ENCODE measurements at places on chromosomes 1 and 21. TPM values are rescaled to one million over a fixed set of nuclear protein-coding genes. Genes with fewer than 3 reads are reported as not detected.
A peak's percentile ranks its signal among the peaks of the same experiment; 100 is the strongest.

DNA sequence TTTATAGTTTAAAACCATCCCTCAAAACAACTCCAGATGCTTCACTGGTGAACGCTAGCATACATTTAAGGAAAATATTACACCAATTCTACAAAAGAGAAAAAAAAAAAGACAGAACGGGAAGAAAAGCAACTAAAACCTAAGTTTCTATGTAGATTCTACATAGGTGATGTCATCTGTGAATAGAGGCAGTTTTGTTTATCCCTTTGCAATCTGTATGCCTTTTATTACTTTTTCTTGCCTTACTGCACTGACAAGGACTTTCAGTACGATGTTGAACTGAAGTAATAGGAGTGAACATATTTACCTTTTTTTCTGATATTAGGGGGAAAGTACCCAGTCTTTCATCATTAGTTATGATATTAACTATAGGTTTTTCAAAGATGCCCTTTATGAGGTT, 101.7 kb upstream of the HAO2 start:
- no peak overlapping the region for H3K4me3 ChIP-seq
- H3K4me1 ChIP-seq: no peaks in the 10 kb centered on the region
- no peaks in the 10 kb centered on the region for H3K36me3 ChIP-seq
- no peaks in the 10 kb centered on the region for H3K27me3 ChIP-seq

DNA sequence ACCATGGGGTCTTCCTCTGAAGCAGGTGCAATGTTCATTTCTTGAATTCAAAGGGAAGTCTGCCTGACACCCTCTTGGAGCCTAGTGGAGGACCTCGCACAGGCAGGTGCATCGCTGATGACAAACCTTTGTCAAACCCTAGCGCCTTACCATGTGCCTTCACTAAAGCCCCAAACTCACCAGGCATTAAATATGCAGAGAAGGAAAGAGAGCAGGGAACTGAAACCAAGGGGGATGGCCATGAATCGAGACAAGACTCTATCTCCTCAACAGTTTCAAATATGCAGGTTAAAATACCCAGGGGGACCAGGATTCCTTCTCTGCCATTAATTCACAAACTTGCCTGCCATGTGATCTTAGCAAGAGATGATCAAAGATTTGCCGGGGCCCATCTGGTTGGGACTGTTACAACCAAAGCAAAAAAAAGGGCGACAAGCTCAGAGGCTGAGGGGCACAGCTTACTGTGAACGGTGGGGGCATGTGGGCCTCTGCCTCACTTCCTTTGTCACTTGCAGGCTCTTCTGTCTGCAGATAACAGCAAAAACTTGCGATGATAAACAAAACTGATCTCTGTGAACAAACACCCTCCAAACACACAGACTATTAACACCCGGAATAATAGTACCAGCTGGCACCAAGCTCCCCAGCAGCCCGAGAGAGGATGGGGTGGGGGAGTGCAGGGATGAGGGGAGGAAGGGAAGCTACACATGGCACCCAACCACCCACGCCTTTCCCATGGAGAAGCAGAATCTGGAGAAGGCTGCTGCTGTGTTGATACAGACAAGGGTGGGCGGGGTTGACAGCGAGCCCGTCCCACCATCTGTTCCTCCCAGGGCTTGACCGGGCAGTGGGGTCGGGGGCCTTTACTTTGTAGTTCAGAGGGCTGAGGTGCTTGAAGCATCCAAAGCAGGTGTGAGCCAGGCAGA, 33.9 kb downstream of the TMEM63A start:
- no peak for DNase-seq
- H3K36me3 ChIP-seq: peaks cover 16% of the 10 kb centered on the region
- no peaks in the 10 kb centered on the region for H3K4me1 ChIP-seq
- no peak overlapping the region for H3K4me3 ChIP-seq
- no peaks in the 10 kb centered on the region for H3K27me3 ChIP-seq
- no peak overlapping the region for H3K27ac ChIP-seq

- H3K36me3 ChIP-seq: no peaks in the 10 kb centered on the region
- no peak overlapping the region for H3K27ac ChIP-seq
- H3K27me3 ChIP-seq: no peaks in the 10 kb centered on the region
- H3K4me3 ChIP-seq: no peak overlapping the region
- H3K4me1 ChIP-seq: no peaks in the 10 kb centered on the region
Observed at GRCh38 chr1:223202376-223203033, 59.5 kb upstream of the TLR5 start.

DNA sequence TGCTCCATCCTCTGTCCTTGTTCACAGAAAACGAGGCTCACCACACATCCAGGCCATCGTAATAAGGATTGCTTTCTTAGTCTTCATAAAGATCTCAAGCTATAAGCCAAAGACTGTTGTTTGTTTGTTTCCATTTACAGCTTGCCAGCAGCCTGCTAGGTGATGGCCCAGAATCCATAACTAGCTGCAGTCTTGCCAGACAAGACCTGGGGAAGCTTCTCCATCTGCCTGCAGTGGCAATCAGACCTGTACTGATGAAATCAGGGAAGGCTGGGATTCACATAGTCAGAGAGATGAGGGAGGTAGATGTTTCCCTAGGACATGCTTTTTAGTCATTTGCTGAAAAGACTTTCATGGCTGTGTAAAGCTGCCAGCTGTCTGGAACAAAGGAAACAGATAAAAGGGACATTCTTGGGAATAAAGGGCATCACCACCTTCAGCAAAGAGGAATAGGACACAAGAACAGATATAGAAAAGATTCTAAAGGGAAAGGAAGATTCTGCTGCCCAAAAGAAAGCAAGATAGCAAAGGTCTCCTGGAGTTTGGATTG, 51.0 kb downstream of the MT1HL1 start:
- DNase-seq: no peak
- peaks cover 84% of the 10 kb centered on the region for H3K27me3 ChIP-seq
- H3K4me3 ChIP-seq: no peak overlapping the region
- H3K4me1 ChIP-seq: no peaks in the 10 kb centered on the region
- H3K27ac ChIP-seq: no peak overlapping the region

DNA sequence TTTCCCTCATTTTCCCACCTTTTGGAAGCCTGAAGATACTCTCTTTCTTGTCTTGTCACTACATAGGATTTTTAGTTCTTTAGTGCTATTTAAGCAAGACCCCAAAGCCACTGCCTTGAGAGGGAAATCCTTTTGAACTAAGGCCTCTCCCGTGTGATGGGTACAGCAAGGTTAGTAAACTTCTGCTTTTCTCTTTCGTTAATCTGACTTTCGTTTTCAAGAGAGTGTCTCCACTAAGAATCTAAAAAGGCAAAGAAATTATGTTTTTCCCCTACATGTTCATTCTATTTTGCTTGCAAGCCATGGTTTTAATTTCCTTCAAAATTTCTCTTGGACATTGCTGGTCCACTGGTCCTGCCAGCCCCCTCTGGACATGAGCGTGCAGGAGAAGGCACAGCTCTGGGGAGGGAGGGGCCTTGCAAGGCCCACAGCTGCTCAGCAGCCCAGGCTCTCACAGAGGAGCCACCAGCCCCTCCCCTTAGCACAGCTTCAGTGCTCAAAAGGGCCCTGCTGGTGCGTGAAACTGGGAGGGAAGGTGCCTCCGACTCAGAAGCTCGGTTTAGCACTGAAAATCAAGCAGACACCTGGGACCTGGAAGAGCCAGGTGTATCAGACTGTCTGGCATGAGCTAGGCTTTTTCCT, 210.9 kb upstream of the GALNT2 start:
- no peaks in the 10 kb centered on the region for H3K36me3 ChIP-seq
- H3K4me1 ChIP-seq: no peaks in the 10 kb centered on the region
- no peak overlapping the region for H3K27ac ChIP-seq
- no peak for DNase-seq
- peaks cover 14% of the 10 kb centered on the region for H3K27me3 ChIP-seq
- no peak overlapping the region for H3K4me3 ChIP-seq

DNA sequence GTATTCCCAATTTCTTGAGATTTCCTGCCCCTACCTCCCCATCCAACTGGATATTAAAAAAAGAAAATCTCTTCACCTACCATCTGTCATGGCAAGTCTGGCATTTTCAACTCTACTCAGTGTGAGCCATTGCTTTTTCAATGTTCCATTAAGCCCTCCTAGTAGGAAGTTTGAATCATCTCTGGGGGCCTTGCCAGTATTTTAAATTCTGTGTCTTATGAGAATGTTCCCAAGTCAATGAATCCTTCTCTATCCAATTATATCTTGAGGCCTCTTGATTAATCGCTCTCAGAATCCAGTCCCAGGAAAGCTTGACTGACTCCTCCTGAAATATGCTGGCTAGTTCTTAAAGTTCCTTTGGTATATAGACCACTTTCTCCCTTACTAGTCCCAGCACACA, 91.5 kb downstream of the NGF start:
- H3K36me3 ChIP-seq: no peaks in the 10 kb centered on the region
- no peaks in the 10 kb centered on the region for H3K27me3 ChIP-seq
- H3K4me3 ChIP-seq: no peak overlapping the region
- H3K27ac ChIP-seq: no peak overlapping the region
- peaks cover 13% of the 10 kb centered on the region for H3K4me1 ChIP-seq
- DNase-seq: no peak

DNA sequence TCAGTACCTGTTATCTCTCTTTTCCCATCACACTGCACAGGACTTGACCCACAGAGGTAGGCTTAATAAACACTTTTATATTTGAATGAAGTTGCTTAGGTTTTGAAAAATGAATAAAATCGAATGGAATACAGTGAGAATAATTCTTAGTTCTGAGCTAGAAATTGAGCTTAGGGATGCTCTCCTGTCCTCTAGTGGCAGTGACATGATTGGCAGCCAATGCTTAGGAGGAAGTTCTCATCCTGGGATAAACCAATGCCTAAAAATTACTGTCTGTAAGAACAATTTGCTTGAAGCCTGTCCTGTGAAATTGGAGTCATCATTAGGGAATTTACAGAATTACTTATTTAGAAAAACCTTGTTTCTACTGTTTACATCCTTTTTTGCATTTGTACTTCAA, 21.3 kb upstream of the CYP4X1 start:
- H3K36me3 ChIP-seq: no peaks in the 10 kb centered on the region
- no peak for DNase-seq
- H3K27me3 ChIP-seq: no peaks in the 10 kb centered on the region
- H3K4me1 ChIP-seq: no peaks in the 10 kb centered on the region

GRCh38 chr1:29931477-29932175, 695.3 kb downstream of the PTPRU start:
- H3K4me1 ChIP-seq: no peaks in the 10 kb centered on the region
- DNase-seq: no peak
- no peaks in the 10 kb centered on the region for H3K27me3 ChIP-seq
- no peak overlapping the region for H3K27ac ChIP-seq
- H3K4me3 ChIP-seq: no peak overlapping the region
- no peaks in the 10 kb centered on the region for H3K36me3 ChIP-seq

DNA sequence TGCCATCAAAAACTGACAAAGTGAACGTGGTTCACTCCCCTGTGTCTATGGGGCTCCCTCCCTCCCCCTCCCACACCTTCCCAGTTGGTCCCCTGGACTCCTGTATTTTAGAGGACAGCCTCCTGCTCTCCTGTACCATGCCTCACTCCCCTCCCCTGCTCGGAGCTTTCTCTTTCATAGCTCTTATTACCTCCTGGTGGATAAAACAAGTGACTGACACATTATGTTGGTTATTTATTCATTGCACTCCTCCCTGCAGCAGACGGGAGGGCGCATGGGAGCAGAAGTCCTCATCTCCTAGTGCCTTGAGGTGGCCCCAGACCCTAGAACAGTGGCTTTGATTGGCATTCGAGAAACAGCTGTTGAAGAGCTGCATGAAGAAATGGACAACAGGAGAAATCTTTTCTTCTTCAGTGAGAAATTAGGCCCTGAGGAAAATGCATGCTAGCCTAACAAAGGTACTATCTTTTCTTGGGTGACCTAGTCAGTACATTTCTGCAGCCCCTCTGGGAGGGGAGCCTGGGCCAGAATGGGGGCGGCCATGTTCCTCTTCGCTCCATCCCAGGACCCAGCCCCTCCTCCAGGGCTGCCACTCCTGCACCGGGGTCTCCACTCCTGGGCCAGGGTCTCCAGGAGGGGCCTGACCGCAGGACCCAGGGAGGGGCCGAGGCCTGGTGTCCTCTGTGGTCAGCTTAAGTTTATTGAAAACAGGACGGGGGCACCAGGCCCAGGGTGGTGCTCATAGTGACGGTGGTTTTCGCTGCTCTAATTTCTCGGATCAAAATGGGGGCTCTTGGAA, 1.2 kb upstream of the TFF1 start:
- peak overlapping the region; percentile 81 for H3K27ac ChIP-seq
- H3K36me3 ChIP-seq: no peaks in the 10 kb centered on the region
- DNase-seq: no peak
- H3K27me3 ChIP-seq: no peaks in the 10 kb centered on the region
- H3K4me1 ChIP-seq: peaks cover 45% of the 10 kb centered on the region
- no peak overlapping the region for H3K4me3 ChIP-seq

GRCh38 chr1:163085041-163085903, 16.1 kb downstream of the RGS4 start:
- H3K36me3 ChIP-seq: no peaks in the 10 kb centered on the region
- peak overlapping the region; percentile 7 for H3K27ac ChIP-seq
- no peak for DNase-seq
- H3K27me3 ChIP-seq: no peaks in the 10 kb centered on the region
- no peak overlapping the region for H3K4me3 ChIP-seq

- H3K4me1 ChIP-seq: peaks cover 7% of the 10 kb centered on the region
- H3K27ac ChIP-seq: no peak overlapping the region
- H3K27me3 ChIP-seq: no peaks in the 10 kb centered on the region
- no peak overlapping the region for H3K4me3 ChIP-seq
- H3K36me3 ChIP-seq: no peaks in the 10 kb centered on the region
Observed at GRCh38 chr1:24027838-24028468, 47.8 kb upstream of the SRSF10 start.

DNA sequence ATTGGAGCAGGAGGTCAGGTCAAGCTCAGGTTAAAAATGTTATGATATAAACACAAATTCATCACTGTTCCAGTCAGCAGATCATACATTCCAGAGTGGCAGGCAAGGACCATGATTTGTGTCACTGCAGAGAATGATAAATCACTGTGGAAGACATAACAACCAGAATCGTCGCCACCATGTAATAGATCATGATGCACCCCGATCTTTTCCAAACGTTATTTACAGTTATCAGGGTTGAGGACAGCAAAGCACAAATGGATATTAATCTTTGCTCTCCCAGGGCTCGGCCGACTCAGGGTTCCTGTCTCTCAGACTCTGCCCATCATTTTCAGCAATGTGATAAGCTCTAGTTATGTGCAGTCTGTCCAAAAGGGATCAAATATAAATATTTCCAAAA, 122.7 kb downstream of the ZBTB18 start:
- no peak overlapping the region for H3K27ac ChIP-seq
- H3K4me3 ChIP-seq: no peak overlapping the region
- no peaks in the 10 kb centered on the region for H3K27me3 ChIP-seq

UMODL1 gene
- total RNA-seq: not detected

ERICH3 gene
- not detected for total RNA-seq

KRTAP13-2 gene
- not detected for total RNA-seq

TTLL7 gene
- 2.9 TPM for total RNA-seq

GPR37L1 gene
- total RNA-seq: 0.33 TPM

KIF17 gene
- 1.2 TPM for total RNA-seq

OLIG1 gene
- not detected for total RNA-seq

Measured in PC-9 (cell line).